ENCODE measurements at places on chromosomes 7 and 10.

GRCh38 chr7:123533929-123534382, 439 bp downstream of the IQUB start:
- DNase-seq = no peak

DNA sequence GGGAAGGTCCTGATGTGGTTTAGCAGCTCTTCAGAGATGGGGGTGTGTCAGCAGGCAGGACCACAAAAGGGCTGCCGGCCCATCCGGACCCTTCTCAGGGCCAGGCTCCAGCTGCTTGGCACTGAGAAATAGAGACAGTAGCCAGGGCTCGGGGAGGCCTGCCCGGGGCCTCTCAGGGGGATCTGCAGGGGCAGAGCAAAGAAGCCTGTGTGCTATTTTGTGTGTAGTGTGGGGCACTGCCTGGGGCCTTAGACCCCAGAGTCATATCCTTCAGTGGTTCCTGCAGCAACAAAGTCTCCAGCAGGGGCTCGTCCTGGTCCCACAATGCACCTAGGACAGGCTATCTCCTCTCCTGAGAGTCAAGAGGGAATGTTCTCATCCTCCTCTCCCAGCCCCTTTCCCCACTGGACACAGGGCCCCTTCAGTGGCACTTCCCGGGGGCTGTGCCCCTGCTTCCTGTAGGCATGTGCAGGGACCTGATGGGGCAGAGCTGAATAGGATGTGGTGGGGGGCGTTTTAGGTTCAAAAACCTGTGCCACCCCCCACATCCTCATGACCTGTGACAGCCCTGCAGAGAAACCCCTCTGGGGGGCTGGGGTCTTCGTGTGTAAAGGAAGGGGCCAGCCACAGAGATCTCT, 159.5 kb upstream of the RHEB start:
- DNase-seq = no peak

DNA sequence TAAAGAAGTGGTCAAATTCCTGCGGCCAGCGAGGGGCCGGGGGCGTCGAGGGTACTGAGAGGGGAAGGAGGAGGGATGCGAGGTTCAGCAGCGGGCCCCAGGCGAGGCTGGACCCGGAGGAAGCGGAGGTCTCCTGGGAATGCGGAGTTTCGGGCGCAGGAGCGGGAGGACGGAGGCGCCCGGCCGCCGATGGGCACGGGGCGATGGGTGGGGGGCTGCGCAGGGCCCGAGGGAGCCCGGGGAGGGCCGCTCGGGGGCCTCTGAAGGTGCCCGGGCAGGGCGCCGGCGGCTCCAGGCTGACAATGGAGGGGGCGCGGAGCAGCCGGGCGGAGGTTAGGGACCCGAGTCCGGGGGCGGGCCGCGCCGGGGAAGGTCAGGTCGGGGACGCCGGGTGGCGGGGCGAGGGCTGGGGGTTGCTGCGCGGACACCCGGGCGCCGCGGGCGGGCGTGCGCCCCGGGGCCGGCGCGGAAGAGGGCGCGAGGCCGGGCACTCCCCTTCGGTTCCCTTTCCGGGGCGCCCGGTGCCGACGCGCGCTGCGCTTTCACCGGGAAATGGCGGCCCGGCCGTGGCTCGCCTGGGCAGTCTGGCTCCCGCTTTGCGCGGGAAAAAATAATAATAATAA, 683 bp downstream of the MACROH2A2 start:
- DNase-seq = no peak

DNA sequence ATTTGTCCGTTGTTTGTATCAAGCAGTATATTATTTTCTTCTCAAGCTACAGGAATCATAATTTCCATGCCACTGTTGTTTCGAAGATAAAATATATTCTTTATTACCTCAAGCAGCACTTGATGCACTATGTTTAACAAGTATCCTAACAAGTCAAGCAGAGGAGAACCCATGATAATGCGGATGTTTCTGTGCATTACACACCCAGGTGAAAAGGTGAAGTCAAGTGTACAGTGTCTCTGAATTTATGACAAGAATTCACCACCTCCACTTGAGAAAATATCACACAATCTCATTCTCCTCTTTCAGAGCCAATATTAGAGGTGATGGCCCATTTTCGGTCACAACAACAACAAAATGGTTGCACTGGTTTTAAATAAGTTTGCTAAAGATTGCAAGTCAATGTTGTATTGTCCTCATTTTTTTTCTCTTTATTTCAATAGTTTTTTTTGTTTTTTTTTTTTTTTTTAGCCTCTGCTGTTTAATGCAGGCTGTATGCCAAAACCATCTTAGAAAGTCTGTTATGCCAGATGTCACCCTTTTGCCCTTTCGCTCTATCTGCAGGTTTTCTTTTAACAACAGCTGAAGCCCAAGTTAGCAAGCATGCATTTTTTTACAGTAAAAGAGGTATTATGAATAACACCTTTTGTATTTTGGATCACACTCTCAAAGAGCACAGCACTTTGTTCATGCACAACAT, 568.7 kb upstream of the LRRN3 start:
- no peak for DNase-seq

DNA sequence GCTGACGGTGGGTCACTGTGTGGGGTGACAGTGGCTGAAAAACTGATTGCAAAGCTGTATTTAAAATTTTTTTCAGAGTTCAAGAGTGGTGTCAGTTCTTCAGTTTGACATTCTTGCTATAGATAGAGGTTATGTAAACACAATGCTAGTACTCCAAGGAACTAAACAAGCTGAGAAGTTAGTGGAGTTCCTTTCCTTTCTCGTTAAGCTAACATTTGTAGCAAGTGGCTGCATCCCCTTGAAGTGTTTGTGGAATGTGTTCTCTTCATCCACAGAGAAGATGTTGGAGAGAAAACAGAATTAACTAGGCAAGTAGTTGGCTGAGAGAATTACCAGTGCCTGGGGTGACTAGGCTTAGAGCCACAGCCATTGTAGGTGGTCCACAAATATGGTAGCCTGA, 15.8 kb downstream of the CCNY start:
- DNase-seq = no peak

GRCh38 chr7:17444673-17445072, 146.2 kb downstream of the AHR start:
- DNase-seq = no peak

DNA sequence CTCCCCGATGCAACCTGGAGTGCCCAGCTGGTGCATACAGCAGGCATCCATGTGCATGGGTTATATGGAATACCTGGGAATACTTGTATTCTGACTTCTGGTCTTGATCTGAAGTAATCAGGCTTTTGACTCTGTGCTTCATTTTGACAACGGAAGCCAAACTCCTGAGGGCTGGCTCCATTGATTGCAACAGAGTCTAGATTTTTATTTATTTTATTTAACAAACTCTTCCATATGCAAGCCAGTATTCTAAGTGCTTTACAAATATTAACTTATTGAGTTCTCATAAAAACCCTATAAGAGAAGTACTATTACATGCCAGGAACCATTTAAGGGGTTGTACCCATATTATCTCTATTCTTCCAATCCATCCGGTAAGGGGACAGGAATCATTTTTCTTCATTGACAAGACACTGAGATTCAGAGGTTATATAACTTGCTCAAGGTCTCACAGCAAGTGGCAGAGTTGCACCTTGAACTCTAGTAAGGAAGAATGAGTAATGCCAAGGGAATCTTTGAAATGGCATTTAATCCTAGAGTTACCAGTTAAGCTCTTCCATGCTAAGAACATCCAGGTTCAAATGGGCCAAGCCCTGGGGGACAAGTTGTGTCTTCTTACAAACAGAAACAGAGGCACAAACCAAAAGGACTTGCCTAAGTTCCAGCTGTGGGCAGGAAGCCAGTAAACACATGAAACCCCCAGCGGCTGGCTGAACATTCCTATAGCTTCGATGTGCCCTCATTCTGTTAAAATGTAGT, 241.0 kb downstream of the WDR11 start:
- DNase-seq = no peak

DNA sequence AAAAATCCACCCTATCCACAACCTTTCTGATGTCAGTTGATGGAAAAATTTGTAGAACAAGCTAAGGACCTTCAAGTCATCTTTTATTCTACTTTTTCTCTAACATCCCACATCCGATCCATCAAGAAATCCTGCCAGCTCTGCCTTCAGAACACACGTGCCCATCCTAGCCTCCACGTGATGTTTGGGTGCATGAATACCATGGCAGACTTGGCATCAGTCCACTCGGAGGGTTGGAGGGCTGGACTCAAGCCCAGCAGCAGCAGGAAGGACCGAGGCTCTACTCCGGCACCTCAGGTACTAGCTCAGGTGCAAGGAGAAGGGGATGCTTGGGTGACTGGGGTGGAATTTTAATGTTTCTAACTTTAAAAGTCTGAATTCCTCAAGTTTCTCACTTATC, 428.6 kb downstream of the DPP6 start:
- DNase-seq = no peak

GRCh38 chr7:127404286-127405072, 12.0 kb upstream of the ZNF800 start:
- no peak for DNase-seq

DNA sequence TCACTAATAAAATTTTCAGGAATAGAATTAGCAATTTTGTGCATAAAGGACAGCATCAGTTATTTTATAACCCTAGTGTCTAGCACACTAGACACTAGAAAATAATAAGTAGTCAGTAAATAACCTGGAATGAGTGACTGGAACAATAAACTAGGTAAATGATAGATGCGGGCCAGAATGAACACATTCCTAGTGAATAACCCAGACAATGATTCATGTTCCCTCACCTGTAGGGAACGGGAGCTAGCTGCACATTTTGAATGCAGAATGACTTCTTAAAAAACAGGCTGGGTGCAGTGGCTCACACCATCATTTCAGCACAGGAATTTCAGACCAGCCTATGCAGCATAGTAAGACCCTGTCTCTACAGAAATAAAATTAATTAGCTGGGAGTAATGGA, 3.2 kb upstream of the ATOH7 start:
- DNase-seq = no peak

DNA sequence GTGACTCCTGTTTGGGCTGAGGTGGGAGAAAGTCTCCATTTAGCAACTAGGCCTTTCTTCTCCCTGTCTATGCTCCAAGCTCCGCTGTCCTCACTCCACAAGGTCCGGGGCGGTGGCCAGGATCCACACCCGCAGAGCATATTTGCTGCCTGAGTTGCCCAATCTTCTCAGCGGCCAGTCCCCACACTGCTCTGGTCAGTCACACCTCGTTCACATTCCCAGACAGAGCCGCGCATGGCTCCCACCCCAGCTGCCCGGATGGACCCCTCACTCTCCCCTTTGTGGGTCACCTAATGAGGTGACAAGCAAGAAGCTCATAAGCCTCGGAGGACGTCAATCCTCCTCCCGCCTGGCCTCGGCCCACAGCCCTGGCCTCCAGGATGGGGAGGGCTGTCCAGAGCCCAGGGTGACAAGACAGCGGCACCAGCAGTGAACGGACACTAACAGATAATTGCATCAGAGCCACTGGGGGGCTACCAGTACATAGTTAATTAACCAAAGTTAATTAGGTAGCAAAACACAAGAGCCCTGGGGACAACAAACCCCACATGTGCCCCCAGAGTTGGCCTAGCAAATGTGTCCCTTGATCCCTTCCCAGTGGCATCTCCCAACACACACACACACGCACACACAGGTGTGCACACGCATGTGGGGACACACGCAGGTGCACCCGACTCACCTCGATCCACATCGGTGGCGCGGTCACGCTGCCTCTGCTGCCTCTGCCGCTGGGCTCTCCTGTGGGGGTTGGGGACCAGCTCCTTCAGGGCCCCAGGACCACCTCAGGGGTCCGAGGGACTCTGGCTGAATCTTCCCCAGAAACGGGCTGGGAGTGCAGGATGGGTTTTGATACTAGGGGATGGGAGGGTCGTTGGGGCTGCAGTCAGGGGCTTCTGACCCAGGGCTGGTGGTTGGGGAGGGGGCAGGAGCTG, 11.8 kb downstream of the EPHA1 start:
- DNase-seq = no peak

- DNase-seq = no peak
These were observed 217.6 kb upstream of the TMEM229A start for GRCh38 chr7:124250297-124251034.
